ENCODE measurements at places on chromosomes 16 and 17.
A peak's percentile ranks its signal among the peaks of the same experiment; 100 is the strongest.

- DNase-seq, result peak; percentile 84
Observed at GRCh38 chr17:72120642-72121163, at the start of gene SOX9. SOX9 (plus strand) TSS chr17:72121020; CDS start chr17:72121392, 372 bp downstream.

GRCh38 chr17:4340914-4341615 lies 25.4 kb downstream of the UBE2G1 start:
- DNase-seq, result peak; percentile 38

DNA sequence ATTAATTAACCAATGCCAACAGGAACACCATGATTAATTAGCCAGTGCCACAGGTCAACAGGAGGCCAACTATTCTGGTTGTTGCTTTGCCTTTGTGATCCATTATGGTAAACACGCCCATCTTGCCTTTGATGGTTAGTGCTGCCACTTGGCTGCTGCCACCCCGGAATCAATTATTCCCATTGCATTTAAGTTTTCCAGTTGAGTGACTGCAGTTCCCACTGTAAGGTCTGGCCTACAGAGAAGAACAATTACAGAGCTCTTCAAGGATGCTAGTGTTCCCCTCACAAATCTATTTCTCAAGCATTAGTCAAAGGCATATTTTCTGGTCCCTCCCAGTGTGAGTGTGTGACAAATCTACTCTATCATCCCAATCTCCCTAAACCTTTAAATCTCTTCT lies 7.1 kb upstream of the CLEC19A start:
- no peak for DNase-seq

DNA sequence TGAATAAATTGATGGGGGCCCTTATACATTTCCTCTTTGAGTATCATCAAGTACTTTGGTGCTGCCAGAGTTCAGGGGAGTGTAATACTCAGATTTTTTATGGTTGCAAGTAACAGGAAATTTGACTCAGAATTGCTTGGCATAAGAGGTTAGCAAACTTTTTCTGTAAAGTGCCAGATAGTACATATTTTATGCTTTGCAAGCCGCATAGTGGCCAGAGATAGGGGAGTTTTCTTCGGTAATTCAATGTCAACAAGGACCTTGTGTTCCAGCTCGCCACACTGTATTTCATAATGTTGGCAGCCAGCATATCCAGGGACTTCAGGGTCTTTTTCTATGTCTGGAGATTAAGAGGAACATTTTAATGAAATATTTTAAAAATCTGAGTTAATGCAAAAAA lies 51.0 kb upstream of the MARCHF10 start:
- no peak for DNase-seq

- no peak for DNase-seq
Observed at GRCh38 chr16:11298143-11298900, 17.2 kb upstream of the PRM1 start.

GRCh38 chr16:4152267-4152666 lies 36.0 kb upstream of the ADCY9 start:
- DNase-seq, result no peak

- no peak for DNase-seq
Observed at GRCh38 chr17:37292429-37293139, 83.2 kb upstream of the C17orf78 start.

- DNase-seq, result no peak
Observed at GRCh38 chr16:4777339-4778049, 10.5 kb upstream of the ZNF500 start.
